ENCODE measurements at places on chromosomes 16 and 17. TPM values are rescaled to one million over a fixed set of nuclear protein-coding genes. Genes with fewer than 3 reads are reported as not detected.

DNA sequence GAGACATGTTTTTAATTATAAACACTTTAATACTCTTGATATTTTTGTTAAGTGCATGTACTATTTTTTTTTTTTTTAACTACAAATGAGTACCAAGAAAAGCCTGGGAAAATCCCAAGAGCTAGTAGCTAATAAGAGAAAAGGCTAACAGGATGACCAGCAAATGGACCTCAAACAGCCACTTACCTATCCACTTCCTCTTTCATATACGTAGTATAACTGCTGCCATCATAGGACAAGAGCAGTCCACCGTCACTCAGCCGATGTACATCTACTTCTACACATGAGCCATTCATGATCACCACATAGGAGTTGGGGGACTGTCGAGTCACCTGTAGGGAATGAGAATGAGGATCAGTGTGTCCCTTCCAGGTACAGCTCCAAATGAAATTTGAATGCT lies 128.0 kb upstream of the C17orf78 start:
- no peak for DNase-seq

DNA sequence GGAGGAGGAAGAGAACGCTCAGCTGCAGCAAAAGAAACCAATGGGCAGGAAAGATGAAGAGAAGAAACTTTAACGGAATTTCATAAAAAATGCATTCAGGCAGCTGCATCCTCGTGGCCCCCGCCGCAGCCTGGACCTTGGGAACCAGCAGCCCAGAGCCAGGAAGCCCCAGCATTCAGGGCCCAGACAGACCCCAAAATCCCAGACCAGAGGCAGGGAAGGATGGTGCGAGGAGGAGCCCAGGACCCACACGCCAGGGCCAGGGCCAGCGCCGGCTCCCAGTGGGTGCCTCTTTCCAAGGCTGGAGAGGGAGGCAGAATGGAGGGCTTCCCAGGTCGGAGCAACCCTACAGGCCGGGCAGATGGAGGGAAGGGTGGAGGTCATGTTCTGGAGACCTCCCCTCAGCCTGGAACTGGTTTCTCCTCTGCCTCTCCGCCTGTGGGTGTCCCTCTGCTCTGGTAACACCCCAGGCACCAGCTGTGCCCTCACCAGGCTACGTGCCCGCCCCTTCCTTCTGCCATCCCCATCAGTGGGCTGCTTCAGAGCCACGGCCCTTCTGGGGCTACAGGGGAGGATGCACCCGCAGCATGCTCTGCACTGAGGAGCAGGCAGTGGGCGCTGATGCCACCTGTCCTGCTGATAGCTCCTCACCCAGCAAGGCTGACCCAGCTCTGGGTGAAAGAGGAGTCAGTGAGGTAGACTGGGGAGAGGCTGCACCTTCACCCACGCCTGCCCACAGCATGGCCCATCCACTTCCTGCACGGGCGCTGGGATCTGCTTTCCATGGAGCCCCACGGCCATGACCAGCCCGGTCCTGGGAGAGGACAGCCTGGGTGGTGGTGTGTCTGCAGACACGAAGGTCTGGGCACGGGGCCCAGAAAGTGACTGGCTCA lies 1.2 kb upstream of the MIF4GD start:
- DNase-seq: no peak

DNA sequence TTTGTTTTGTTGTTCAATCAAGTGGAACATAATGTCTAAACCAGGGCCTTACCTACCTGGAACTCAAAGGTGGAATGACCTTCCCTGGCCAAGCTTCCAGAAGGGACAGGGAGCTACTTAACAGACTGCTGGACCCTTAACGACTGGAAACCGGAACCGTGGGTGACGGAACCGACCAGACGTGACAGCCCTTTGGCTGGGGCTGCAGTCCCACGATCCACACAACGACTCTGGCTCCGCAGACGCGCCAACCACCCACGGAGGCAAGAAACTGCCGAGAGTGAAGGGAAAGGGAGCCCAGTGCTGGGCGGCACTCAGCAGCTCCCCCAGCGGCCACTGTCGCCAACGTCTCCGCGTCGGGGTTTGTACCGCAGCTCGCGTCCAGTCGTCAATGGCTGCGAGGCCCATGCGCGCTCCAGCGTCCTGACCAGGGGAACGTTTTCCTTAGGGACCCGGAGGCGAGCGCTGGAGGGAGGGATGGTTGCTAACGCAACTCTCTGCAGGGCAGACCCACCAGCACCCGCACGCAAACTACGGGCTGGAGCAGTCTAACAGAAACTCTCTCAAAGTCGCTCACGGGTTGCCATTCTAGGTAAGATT lies 5.5 kb upstream of the KIF22 start:
- peak; percentile 78 for DNase-seq

GRCh38 chr16:86786338-86786737 lies 208.0 kb downstream of the FOXL1 start:
- DNase-seq: no peak

DNA sequence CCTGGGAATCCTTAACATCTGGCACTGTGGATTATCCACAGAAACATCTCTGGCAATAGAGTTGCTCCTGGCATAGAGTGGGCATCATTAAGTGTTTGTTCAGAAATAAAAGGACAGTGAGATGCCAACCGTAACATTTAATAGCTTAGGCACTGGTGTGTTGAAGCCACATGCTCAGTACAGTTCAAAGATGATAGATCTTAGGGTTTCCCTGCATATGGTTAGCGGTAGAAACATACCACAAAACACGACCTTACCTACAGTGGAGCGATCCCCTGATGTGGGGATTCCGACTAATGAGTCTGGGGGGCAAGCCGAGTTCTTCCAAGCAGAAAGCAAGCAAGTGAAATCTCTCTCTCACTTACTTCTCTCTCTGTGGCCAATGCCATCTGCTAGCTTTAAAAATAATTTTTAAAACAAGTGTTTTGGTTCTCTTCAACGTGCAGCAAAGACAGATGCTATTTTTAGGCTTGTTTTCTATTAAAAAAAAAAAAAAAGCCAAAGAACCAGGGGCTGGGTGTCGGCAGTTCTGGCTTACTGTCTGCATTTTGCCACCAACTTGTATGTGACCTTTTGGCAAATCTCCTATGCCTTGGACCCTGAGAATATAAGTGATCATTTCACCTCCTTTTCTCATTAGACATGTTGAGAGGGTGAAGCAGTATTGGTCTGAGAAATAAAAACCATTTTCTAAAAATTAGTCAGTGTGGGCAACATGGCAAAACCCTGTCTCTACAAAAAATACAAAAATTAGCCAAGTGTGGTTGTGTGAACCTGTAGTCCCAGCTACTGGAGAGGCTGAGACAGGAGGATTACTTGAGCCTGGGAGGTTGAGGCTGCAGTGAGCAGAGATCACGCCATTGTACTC lies 89.2 kb upstream of the CACNG3 start:
- no peak for DNase-seq

DNA sequence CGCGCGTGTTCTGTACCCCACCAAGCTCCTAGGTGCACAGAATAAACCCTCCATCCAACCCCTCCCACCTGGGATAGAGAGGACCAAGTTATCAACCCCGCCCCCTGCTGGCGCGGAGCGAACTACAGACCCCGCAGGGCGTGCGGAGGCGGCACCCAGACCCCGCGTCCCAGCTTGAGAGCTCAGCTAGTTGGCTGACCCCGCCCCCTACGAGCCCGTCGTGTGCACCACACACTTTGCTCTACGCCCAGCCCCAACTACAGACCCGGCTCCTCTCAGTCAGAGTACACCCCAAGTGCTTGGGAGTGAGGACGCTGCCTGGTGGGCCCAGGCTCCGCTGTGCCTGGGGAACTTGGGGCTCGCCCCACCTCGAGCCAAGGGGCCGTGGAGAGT lies 1.5 kb downstream of the GRIN2A start:
- peak; percentile 45 for DNase-seq

- DNase-seq: no peak
Observed at GRCh38 chr17:70563281-70563820, 394.0 kb downstream of the KCNJ2 start.

The MYH1 gene
- not detected for total RNA-seq

Measured in frontal cortex (tissue), 4 donors.